ENCODE measurements at places on chromosomes 13 and 19.

DNA sequence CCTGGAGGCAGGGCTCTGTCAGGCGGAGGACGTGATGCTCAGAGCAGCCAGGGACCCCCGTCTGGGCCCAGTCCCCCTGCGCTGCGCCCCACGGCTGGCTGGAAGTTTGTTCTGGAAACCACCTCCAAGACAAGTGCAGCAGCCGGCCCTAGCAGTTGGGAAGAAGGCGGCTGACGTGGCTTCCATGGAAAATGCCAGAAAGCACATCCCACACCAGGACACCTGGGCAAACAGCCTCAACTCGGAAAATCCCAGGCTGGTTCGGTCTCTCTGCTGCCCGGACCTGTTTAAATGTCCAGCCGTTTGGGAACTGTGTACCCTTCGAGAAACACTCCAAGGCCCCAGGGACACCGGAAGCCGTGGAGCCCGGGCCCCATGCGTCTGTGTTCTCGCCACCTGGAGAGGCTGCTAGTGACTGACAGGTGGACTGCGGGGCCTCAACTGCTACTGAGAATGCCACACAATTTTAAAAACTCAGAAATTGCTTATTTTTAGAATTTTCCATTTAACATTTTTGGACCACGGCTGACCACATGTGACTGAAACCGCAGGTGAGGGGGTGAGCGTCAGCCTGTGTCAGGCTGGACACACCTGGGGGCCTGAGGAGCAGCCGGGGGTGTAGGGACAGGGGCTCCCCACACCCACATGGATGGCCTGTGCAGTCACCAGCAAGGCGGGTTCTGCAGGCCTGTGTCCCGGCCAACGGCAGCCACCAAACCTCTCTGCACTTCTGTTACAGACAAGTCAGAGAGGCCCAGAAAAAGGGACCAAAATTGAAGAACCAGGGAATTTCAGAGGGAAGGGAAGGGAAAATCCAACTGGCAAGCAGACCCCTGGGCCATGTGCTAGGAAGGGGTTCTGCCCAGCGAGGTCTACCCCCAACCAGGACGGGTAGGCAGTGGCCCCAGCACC is 31.7 kb downstream of the RASA3 start:
- DNase-seq = no peak

GRCh38 chr13:26853323-26853722 is 92.7 kb upstream of the GPR12 start:
- no peak for DNase-seq

DNA sequence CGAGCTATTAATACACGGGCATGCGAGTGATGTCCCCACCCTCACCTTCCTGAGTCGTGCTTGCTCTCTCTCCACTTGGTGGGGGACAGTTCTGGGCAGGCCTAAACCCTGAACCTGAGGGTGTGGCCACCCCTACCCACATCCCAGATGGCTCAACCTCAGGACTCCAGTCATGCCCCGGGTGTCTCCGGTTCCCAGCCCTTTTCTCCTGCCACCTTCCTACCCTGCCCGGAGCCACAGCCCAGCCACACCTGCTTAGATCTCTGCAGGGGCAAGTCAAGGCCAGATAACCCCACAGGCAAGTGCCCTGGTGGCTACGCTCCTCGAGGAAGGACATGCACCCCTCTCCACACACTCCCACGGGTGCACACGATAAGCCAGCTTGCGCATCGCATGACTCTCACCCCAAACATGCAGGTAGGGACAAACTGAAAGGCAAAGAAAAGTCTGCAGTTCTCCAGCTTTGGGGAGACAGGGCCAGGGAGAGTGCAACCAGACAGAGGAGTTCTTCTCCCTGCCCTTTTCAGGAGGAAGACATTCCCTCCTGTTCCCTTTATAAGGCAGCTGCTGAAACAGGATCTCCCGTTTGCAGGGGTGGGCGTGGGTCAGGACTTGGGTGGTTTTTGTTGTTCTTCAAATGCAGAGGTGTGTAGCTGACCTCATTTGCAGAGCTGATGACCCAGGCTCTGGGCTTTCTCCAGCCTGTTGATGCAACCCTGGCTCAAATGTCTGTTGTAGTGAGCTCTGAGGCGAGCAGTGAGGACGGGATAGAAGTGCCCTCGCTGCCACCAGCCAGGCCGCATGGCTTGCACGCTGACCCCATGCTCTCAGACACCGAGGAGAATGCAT is 88.6 kb downstream of the DPF1 start:
- no peak for DNase-seq

GRCh38 chr13:53357582-53357981 is 329.0 kb downstream of the OLFM4 start:
- DNase-seq = no peak

DNA sequence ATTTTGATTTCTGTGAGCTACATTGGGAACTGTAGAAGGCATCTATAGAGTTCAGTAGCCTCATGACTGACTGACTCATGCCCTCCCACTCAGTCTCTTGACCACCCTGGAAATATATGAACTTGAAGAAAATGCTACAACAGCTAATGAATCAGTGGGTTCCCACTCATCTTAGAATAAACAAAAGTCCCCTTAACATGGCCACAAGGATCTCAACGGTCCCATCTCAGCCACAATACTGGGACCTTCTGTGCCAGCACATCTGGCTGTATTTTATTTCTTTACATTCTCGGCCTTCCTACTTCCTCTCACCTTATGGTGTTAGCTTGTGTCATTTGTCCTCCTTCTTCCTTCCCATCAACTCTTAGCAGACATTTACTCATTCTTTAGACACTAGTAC is 619.8 kb downstream of the DCT start:
- DNase-seq = no peak

GRCh38 chr19:41352609-41353465 is 885 bp downstream of the TGFB1 start:
- peak; percentile 53 for DNase-seq

- DNase-seq = no peak
Observed at GRCh38 chr19:18453269-18454024, 15.5 kb upstream of the ISYNA1 start.

DNA sequence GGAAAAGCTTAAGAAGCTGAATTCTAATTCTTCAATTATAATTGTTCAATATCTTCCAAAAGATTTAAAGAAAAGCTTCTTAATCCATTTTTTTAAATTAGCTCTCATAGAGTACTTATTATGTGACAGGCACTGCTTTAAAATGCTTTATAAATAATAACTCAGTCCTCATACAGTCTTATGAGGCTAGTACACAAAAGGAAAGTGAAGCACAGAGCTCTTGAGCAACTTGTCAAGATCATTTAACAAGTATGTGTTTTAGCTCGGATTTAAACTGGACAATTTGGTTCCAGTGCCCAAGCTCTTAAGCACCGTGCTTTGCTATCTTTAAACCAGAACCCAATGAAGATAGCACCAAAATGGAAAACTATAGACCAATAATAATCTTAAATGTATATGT is 106.1 kb downstream of the DHRS12 start:
- no peak for DNase-seq

GRCh38 chr19:57850553-57851017 is 926 bp downstream of the ZNF587 start:
- no peak for DNase-seq

GRCh38 chr13:31442571-31442970 is 242.8 kb downstream of the B3GLCT start:
- DNase-seq = no peak

- no peak for DNase-seq
Observed at GRCh38 chr19:18417250-18418028, 1.8 kb upstream of the SSBP4 start.

DNA sequence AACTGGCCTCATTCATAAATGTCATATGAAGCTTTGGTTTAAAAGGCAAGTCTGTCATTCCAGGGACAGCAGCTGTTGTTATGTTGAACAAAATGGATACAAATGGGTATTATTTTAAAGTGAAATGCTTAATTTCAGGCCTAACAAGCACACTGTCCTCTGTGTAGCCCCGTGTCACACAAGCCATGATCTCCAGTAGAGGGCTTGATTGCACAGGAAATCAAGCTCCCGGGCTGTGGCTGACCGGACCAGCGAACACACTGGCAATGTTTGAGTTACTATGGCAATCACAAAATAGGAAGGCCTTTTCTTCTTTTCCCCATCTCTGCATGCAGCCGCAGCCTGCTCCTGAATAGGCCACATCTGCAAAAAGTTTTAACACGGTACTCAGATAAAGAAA is 64.0 kb upstream of the GSX1 start:
- DNase-seq = no peak

- DNase-seq = peak; percentile 54
Observed at GRCh38 chr19:41706741-41707501, 1.5 kb upstream of the CEACAM5 start.

GRCh38 chr13:45179428-45179827 is 21.4 kb downstream of the KCTD4 start:
- DNase-seq = no peak

GRCh38 chr13:79435561-79435990 is 29.5 kb upstream of the RBM26 start:
- DNase-seq = no peak

- DNase-seq = no peak
Observed at GRCh38 chr19:1264801-1265614, 4.1 kb upstream of the CIRBP start.

- DNase-seq = no peak
Observed at GRCh38 chr19:18989316-18989715, 44.0 kb downstream of the SUGP2 start.

DNA sequence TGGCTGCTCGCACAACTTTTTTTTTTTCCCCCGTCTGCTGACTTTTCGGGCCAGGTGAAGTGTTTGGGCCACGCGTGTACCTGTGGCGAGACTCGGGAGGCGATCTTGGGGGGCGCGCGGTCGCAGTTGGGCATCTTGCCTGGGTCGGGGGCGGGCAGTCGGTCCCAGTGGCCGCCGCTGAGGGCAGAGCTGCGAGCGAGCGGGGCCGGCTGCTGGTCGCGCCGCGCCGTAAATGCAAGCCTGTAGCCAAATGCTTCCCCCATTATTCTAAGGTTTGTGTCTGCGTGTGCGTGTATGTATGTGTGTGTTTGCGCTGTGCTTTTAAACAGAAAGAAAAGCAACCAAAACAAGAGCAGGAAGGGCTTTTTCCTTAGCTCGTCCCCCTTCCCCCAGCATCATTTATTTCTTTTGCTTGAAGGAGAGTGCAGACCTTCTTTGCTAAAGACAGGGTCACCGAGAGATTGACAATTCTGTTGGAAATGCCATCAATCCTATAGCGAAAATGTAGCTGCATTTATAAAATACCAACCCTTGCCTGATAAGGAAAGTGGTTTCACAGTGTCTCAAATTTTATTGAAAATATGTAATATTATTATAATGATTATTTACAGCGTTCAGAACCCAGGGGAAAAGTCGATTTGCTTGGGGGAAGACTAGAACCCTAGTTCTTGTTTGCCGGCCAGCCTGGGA is 143.2 kb upstream of the ZNF536 start:
- no peak for DNase-seq

DNA sequence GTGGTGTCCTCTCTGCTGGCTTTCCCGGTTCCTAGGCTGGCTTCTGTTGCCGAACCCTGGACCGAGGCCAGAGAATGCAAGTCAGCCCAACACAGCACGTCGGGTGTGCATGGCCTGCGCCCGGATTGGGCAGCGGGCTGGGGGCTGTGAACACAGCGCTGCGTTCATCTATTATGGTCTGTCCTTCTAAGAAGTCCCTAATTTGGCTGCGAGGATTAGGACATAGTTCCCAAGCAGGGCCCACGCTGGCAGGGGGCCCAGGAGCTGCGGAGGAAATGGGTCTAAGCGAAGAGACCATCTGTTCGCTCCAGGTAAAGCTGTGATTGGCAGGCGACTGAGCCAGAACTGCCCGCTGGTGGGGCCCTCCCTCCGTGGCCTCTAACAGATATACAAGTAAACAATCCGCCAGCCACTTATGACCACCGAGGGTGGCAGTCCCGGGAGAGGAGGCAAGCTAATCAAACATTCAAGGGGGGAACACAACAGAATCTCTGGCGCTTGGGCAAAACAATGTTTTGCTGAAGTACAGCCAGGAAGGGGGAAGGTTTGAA is 6.0 kb downstream of the SYCE2 start:
- DNase-seq = no peak

- DNase-seq = no peak
Observed at GRCh38 chr13:21018220-21018619, 43.2 kb downstream of the LATS2 start.

GRCh38 chr13:73061876-73062275 is 3.1 kb downstream of the KLF5 start:
- no peak for DNase-seq

- no peak for DNase-seq
Observed at GRCh38 chr13:40895227-40896184, 106.1 kb downstream of the SLC25A15 start.

- no peak for DNase-seq
Observed at GRCh38 chr19:13400296-13400695, 106.0 kb downstream of the CACNA1A start.

DNA sequence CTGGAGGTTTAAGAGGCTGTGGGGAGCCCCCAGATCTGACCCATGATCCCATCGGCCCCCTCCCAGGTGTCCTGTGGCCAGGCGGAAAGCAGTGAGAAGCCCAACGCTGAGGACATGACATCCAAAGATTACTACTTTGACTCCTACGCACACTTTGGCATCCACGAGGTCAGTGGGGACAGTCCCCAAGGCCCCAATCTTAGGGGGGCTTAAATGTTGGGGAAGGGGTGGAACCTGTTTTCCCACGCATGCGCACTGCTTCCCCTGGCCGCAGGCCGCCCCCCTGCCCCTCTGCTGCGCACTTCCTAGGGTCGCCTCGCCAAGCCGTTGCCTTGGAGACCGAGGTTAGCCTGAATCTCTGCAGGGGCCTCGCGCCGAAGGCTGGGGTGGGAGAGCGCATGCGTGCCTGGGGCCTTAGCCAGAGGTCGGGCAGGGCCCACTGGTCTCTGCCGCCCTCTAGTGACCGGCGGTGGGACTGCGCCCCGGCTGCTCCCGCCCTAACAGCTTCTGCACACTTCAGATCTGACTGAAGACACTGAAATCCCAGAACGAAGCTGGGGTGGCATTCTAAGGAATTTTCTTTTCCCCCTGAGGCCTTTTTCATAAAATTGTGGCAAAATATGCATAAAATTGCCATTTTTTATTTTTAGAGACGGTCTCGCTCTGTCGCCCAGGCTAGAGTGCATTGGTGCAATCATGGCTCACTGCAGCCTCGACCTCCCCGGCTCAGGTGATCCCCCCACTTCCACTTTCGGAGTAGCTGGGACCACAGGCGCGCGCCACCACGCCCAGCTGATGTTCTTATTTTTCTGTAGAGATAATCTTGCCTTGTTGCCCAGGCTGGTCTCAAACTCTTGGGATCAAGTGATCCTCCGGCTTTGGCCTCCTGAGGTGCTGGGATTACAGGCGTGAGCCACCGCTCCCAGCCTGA is 3.6 kb downstream of the PRMT1 start:
- peak; percentile 97 for DNase-seq

GRCh38 chr19:10252707-10253106 is 693 bp downstream of the MRPL4 start:
- DNase-seq = no peak

GRCh38 chr19:47637550-47637949 is 28.6 kb downstream of the BICRA start:
- no peak for DNase-seq

GRCh38 chr13:77779552-77780272 is 82.2 kb downstream of the SLAIN1 start:
- DNase-seq = no peak

DNA sequence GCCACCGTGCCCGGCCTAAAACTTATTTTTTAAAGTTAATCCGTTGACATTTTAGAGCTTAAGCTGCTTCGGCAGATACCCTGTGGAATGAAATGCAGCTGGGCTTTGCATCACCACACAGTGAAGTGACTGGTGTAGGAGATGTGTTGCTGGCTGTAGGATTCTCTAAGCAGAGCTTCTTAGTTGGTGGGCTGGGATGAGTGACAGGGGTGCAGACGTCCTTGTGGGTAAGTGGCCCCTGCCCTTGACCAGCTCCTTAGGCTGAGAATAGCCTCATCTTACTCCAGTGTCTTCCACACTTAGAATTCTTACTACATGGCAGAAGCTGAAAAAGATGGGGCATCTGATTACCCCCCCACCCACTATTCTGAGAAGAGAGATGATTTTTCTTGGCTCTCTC is 11.6 kb downstream of the GATAD2A start:
- DNase-seq = no peak

All from activated CD8-positive, alpha-beta memory T cell treated with anti-CD3 and anti-CD28 coated beads for 48 hours (primary cell).